ENCODE measurements at places on chromosomes 12 and 14. TPM values are rescaled to one million over a fixed set of nuclear protein-coding genes. Genes with fewer than 3 reads are reported as not detected.

DTX1 gene
- 1.8 TPM for total RNA-seq

GZMB gene
- total RNA-seq: 1.8 TPM

DNA sequence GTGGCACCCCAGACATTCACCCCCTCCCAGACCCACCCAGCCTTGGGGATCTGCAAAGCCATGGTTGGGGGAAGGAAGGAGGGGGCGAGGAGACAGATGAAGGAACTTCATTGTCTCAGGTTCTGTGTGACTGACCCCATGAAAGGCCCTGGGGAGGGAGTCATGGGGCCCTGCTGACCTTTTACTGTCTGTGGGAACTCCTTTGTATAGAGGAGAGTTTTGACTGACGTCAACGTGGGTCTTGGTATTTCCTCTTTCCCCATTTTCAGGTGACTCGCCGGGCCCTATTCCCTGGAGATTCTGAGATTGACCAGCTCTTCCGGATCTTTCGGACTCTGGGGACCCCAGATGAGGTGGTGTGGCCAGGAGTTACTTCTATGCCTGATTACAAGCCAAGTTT is 3.1 kb upstream of the RAB5B start:
- H3K36me3 ChIP-seq: no peaks in the 10 kb centered on the region
- H3K27me3 ChIP-seq: no peaks in the 10 kb centered on the region
- DNase-seq: no peak

- H3K36me3 ChIP-seq: no peaks in the 10 kb centered on the region
- H3K4me3 ChIP-seq: peak overlapping the region; percentile 58
- DNase-seq: no peak
- no peaks in the 10 kb centered on the region for H3K27me3 ChIP-seq
Observed at GRCh38 chr12:1593174-1594005, 991 bp downstream of the FBXL14 start.

GRCh38 chr12:94644141-94644979 is 6.0 kb downstream of the TMCC3 start:
- H3K4me3 ChIP-seq: no peak overlapping the region
- H3K36me3 ChIP-seq: no peaks in the 10 kb centered on the region
- H3K4me1 ChIP-seq: peaks cover 1% of the 10 kb centered on the region
- no peak for DNase-seq

KRT5 gene
- total RNA-seq: not detected

ZDHHC22 gene
- not detected for total RNA-seq

OTUB2 gene
- 0.09 TPM for total RNA-seq

- no peaks in the 10 kb centered on the region for H3K36me3 ChIP-seq
- H3K27ac ChIP-seq: no peak overlapping the region
- H3K4me3 ChIP-seq: no peak overlapping the region
- DNase-seq: no peak
- H3K27me3 ChIP-seq: no peaks in the 10 kb centered on the region
Observed at GRCh38 chr14:30883508-30884294, 9.3 kb downstream of the COCH start.

PLCZ1 gene
- not detected for total RNA-seq

DNA sequence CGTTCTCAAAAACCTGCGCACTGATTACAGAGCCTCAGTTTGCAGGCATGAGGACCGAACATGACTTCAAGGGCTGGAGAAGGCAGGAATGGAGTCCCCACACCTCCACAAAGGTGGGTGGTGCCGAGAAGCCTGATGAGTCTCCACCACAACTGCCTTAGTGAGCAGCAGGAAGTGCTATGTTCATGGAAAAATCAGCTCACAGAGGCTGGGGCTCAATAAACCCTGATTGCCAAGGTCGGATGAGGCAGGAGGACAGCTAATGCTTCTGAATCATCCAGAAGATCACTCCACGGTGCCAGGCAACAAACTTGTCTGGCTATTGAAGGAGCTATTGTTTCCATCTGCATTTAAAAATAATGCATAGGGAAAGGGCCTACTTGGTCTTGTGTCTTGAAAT is 31.1 kb downstream of the APPL2 start:
- no peak overlapping the region for H3K4me3 ChIP-seq
- H3K27ac ChIP-seq: no peak overlapping the region
- no peak for DNase-seq
- H3K36me3 ChIP-seq: peaks cover 98% of the 10 kb centered on the region
- peaks cover 6% of the 10 kb centered on the region for H3K4me1 ChIP-seq
- no peaks in the 10 kb centered on the region for H3K27me3 ChIP-seq

- H3K27me3 ChIP-seq: no peaks in the 10 kb centered on the region
- DNase-seq: peak; percentile 49
- no peak overlapping the region for H3K27ac ChIP-seq
Observed at GRCh38 chr14:74501135-74501614, 7.6 kb downstream of the ISCA2 start.

All from heart left ventricle (tissue), 16 donors.